Activated CD4-positive, alpha-beta memory T cell treated with anti-CD3 and anti-CD28 coated beads for 36 hours (primary cell): ENCODE measurements at places on chromosomes 1 and 21. TPM values are rescaled to one million over a fixed set of nuclear protein-coding genes. Genes with fewer than 3 reads are reported as not detected.

The C1orf141 gene
- 0.70 TPM for total RNA-seq

The KLF17 gene
- not detected for total RNA-seq

The ANKRD65 gene
- not detected for total RNA-seq

The S100A12 gene
- total RNA-seq, result not detected

The MTARC2 gene
- not detected for total RNA-seq

DNA sequence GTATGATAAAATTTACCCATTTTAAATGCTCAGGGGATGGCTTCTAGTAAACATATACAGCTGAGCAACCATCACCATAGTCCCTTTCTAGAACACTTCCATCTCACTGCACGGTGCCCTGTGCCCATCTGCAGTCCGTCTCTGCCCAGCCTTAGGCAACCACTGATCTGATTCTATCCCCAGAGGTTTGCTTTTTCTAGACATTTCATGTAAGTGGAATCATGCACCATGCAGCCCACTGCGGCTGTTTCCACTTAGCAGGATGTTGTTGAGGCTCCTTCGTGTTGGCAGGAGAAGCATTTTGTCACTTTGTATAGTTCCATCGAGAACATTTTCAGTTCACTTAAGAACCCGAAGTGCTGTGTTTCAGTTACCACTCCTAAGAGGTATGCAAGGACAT lies 27.8 kb upstream of the VAMP3 start:
- no peak for DNase-seq

GRCh38 chr1:56901716-56902115 lies 47.1 kb downstream of the C8A start:
- no peak for DNase-seq

- peak; percentile 66 for DNase-seq
These were observed 19.0 kb downstream of the THEMIS2 start for GRCh38 chr1:27891196-27891889.
